ENCODE measurements at places on chromosomes 3 and 15.

- no peak for DNase-seq
Measured at GRCh38 chr3:124860599-124860998, 26.6 kb downstream of the ITGB5 start.

DNA sequence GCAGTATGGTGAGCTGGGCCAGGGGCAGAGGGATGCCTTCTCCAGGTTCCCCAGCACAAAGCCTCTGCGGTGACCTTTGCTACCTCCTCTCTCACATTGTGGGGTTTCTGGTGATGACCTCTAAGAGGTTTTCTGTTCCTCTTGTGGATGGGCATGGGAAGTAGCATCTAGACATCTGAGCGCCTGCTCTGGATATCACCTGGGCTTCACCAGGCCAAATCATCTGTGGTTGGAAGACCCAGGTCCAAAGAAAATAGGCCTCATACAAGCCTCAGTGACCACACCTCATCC is 7.0 kb downstream of the APEH start:
- DNase-seq = no peak

DNA sequence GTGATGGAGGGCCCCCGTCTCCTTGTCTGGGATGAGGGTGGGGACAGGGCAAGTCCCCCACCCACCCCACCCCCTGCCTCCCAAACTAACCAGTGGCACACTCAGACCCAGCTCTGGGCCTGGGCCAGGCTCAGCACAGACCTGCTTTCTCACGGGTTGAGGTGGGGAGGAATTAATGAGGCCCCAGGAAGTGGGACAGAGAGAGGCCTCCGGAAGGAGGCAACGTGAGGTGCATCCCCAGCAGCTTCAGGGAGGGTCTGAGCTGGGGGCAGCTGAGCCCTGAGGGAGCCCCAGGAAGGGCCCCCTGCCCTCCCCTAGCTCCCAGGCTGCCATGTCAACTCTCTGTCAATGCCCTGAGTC is 15.0 kb upstream of the GNAI2 start:
- DNase-seq = no peak

GRCh38 chr15:59372352-59373211 is at the start of gene MYO1E:
Gene MYO1E (minus strand): TSS chr15:59372871. CDS start chr15:59372500, 371 bp downstream.
- peak; percentile 17 for DNase-seq

- no peak for DNase-seq
Measured at GRCh38 chr15:94259121-94259751, 27.9 kb downstream of the MCTP2 start.

DNA sequence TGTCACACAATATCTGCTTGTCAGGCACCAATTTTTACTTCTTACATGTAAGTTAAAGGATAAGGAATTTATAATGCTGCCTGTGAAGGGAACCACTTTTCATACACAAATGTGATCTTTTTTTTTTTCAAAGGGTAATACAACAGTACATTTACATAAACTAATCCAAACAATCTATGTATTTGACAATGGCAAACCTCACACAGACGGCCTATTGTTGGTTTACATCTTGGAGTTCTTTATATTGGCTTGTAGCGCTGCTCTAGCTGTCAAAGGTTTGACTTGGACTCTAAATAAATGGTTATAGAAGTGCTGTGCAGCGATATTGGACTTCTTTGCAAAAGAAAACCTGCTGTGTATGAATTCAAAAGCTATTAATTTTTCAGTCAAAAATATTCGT is 598.0 kb downstream of the FOXP1 start:
- no peak for DNase-seq

DNA sequence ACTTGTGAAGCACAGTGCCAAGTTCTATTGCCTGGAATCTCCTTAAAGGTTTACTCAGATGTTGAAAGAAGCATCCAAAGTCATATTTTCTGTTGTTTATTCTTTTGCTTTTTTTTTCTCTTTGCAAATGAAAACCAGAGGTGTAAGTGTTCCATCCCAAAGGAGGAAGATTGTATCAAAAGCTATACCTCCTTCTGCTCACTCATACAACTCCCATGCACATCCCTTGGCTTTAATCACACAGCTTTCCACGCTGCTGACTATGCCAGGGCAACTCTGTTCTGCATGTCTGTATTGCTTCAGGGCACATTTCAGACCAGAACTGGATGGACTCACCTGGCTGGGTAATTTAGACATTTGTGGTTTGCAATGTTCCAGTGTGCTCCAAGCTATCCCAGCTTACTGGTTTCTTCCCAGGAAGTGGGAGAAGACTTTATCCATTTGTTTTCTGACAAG is 399.6 kb upstream of the TBL1XR1 start:
- no peak for DNase-seq

GRCh38 chr3:36812240-36812639 is 47.9 kb upstream of the DCLK3 start:
- DNase-seq = no peak

DNA sequence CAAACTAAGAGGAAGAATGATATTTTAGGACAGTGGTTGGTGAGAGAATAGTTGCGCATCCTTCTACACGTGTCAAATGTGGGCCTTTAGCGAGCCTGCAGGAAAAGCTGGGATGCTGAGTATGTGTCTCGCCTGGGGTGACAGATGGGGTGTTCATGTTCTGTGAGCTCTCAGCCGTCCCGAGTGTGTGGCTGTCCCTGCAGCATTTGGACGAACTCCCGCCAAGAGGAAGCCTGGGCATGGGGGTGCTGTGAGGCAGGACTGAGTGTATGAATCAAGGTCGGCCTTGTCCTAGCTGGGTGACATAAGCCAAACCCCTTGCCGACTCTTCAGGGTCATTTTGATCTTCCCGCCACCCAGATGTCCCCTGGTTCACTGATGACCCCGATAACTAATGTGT is 94.8 kb downstream of the CACNA1D start:
- no peak for DNase-seq

- DNase-seq = no peak
Measured at GRCh38 chr3:18207226-18207625, 217.9 kb downstream of the SATB1 start.

- DNase-seq = peak; percentile 47
Measured at GRCh38 chr15:44194323-44195150, 534 bp downstream of the FRMD5 start.

DNA sequence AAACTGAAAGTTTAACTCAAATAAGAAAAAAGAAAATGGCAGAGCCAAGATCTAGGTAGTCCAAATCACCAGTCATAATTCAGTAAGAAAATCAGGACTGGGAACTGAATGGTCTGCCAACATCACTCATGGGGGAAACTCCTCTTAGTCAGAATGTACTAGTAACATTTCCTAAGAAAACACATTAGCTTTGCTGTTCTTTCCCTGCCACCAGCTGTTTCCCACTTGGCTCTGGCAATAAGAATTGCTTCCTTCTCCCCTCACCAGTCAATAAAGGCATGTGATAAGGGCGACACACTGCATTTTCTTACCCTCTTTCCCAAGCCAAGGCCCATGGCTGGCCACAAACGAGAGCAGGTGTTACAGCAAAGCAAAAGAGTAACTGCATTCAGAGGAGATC is 46.1 kb downstream of the PIK3R4 start:
- DNase-seq = no peak

DNA sequence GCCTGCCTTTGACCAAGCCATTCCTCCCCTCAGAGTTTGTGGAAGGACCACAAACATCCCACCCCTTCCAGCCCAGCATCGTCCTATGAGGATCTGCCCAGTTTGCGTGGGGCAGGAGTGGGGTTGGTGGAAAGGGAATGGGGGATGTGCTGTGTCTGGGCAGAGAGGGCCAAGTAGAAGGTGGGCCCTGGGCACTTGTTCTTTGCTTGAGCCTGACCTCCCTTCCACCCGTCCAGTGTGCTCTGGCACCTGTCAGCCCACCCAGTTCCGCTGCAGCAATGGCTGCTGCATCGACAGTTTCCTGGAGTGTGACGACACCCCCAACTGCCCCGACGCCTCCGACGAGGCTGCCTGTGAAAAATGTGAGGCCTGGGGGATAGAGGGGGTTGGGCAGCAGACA is 10.3 kb downstream of the SPINT1 start:
- DNase-seq = no peak

GRCh38 chr3:187966636-187967406 is 187.1 kb upstream of the LPP start:
- DNase-seq = no peak

GRCh38 chr3:57030721-57031120 is 29.7 kb upstream of the SPATA12 start:
- no peak for DNase-seq

GRCh38 chr3:111662907-111663306 is 67.8 kb upstream of the ZBED2 start:
- DNase-seq = no peak

- no peak for DNase-seq
Measured at GRCh38 chr3:113177526-113177925, 33.8 kb upstream of the BOC start.

DNA sequence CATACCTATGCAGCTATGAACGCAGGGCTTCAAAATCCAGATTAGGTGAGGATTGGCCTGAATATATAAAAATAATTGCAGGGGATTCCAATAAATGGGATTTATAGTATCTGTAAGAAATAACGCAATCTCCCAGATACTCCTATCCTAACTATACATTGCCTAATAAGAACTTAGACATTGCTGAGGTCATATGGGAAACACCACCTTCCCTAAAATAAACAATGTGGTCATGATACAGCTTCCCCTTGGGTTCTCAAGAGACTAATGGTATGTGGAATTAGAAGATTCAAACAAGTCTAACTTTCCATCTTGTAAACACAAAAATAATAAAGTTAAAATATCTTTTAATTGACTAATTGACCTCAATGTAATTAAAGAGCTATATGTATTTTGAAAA is 28.2 kb downstream of the UBE3A start:
- DNase-seq = no peak

DNA sequence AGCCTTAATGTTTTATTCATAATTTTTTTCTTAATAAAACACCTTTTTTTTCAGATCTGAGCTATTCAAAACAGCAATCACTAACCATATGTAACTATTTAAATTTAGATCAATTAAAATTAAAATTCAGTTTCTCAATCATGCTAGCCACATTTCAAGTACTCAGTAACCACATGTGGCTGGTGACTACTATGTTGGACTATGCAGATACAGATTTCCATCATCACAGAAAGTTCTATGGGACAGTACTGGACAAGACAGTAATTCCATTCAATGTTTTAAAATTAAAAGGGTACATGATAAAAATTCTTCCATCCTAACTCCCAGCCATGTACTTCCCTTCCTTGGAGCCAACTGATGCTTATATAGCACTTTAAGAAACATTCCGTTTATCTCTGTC is 119.3 kb downstream of the GLDN start:
- DNase-seq = no peak

DNA sequence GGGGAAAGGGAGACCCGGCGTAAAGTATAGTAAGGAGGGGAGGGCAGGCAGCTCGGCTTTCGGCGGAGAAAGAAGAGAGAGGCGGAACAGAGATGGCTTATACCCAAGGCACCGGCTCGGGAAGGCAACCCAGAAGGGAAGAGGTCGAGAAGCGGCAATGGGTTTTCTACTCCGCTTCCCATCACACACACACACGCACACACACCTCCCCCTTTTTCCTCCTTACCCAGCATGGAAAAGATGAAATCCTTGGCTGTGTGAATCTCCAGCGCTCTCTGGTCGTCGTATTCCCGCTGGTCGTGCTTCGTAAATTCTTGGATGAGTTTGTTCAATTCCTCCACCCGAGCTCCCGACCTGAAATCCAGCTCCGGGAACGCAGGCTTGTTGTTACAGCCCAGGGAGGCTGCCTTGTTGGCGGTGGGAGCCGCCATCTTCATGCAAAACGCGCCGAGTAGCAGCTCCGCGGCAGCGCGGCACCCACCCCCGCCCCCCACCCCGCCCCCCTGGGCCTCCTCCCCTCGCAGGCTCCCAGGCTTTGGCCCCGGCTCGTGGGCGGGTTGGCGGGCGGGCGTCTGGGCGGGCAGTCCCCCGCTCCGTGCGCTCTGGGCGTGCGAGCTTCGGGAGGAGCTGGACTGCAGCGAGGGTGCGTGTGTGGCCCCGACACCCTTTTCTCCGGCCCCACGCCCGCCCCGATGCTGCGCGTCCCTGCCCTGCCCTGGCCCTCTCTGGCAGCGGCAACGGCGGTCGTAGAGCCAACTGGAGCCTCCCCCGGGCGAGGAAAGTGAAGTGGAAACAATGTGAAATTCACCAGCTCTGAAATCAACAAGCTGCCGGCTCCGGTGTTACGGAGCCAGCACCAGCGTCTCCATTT is at the start of gene MB21D2:
MB21D2 (minus strand) TSS at position 453 of the 871 bp plus-strand sequence; CDS start at position 437, 16 bp downstream.
- DNase-seq = peak; percentile 28

- no peak for DNase-seq
Measured at GRCh38 chr3:195802795-195803194, 8.9 kb downstream of the MUC4 start.

DNA sequence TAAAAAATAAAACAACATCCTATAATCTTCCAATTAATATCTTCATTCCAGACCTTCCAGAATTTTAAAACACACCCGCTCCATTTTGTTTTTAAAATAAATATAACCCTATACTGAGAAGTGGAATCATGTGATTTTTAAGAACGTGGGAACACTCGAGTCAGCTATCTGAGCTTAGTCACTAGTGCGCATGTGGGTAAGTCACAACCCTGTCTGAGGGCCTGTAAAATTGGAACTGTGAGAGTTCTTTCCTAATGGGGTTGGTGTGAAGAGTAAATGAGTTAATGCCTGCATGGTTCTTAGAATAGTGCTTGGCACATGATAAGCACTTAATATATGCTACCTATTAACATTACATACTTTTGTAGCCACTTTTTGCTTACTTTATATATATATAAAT is 19.9 kb upstream of the POLR2M start:
- no peak for DNase-seq

- no peak for DNase-seq
Measured at GRCh38 chr3:179943117-179943880, 93.4 kb downstream of the PEX5L start.

DNA sequence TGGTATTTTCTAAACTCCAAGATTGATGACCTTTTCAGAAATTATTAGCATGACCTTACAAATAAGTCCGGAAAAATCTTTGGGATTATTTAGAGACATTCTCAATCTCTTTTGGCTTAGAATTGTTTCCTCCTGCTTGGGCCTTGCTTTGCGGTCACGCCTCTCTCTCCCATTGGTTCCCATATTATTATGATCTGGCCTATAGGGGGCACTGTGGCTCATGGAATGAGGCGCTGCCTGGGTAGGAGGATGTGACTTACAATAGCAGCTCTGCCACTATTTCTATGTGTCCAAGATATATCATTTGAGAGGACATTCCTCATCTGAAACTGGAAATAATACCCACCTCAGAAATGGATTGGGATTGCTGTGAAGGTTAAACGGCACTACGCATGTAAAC is 464.9 kb downstream of the MFSD1 start:
- DNase-seq = no peak

GRCh38 chr3:153961494-153961893 is 159.7 kb upstream of the ARHGEF26 start:
- DNase-seq = no peak

DNA sequence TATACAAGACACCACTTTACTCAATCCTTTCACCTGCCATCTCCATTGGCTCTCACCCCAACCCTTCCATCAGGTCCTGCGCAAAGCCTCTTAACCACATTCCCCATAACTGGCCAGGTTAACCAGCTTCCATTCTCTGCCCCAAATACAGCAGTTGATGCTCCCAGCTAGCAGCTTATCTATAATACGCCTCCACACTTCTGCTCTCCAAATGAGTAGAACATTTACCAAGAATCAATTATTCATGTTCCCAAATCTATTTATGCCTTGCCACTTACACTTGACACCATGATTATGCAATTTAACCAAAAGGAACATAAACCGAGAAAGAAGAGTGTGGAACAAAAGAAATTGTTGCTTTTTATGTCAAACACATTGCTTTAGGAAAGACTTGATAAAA is 103.7 kb upstream of the TPM1 start:
- no peak for DNase-seq

Measured in CD8-positive, alpha-beta T cell (primary cell).